A673 (cell line): ENCODE measurements at places on chromosomes 4 and X. TPM values are rescaled to one million over a fixed set of nuclear protein-coding genes. Genes with fewer than 3 reads are reported as not detected.

DNA sequence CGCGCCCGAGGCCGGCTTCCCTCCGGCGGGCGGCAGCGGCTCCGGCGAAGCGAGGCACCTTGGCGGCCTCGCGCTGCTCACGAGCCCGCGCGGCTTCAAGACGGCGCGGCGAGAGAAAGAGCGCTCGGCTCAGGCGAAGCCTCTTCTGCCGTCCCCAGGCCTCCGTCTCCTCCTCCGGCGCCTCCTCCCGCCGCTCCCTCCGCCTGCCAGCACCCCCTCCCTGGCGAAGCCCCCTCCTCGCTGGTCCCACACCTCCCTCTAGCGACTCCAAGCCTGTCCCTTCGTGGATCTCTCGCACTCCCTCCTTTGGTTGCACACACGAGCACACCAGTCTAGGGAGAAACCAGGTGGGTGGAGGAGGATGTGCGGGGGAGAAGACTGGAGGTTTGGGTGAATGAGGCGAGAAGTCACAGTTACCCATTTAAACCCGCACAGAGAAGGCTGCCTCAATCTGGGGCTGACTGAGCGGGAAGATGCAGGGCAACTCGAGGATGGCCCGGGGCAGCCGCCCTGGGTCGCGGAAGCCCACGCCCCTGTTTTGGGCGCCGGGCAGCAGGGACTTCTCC, at the start of gene CAMK2D:
Gene CAMK2D (minus strand): TSS at position 119 of the 566 bp plus-strand sequence. CDS start 670 bp downstream, outside the sequence.
- H3K36me3 ChIP-seq, result no peaks in the 10 kb centered on the region
- H3K27me3 ChIP-seq, result no peaks in the 10 kb centered on the region
- H3K27ac ChIP-seq, result peak within 1 kb of the TSS; percentile 99
- peak within 1 kb of the TSS; percentile 84 for H3K4me3 ChIP-seq
- peaks cover 32% of the 10 kb centered on the region for H3K4me1 ChIP-seq

DNA sequence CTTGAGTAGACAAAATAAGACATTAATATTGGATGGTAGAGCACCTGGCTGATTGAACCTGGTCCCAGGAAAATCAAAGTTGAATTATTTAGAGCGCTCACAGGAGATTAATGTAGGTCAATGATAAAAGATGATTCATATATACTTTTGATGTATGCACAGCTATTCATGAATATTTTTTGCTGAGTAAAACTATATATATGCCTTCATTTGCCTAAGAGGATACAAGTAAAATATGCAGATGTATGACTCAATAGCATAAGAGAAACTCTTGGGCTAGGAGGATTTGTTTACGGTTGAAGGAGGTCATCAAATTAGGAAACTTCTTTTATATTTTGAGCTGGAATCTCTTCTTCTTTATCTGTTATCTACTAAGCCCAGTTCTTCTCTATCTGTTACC, 202.7 kb upstream of the HS3ST1 start:
- no peak overlapping the region for H3K4me3 ChIP-seq
- DNase-seq, result no peak
- H3K36me3 ChIP-seq, result no peaks in the 10 kb centered on the region
- H3K27ac ChIP-seq, result no peak overlapping the region

DNA sequence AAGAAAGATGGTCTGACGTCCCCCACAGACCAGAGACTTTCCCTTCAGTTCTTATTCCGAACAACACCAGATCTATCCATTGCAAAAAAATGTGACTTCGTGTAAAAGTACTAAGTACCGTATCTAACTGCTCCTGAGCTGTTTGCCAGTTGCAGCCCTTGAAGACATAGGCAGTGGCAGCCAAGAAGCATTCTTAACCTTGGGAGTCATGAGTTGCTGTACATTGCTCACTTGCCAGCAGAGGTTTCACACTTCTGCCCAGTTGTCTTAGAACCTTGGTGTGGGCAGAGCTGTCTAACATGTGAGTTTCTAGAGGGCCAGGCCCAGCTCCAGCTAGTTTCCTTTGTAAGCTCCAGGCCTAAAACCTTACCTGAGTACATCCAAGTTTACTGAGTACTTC, 10.5 kb upstream of the CHRDL1 start:
- no peaks in the 10 kb centered on the region for H3K4me1 ChIP-seq
- DNase-seq, result no peak
- no peak overlapping the region for H3K27ac ChIP-seq
- no peak overlapping the region for H3K4me3 ChIP-seq
- H3K27me3 ChIP-seq, result peaks cover 17% of the 10 kb centered on the region

DNA sequence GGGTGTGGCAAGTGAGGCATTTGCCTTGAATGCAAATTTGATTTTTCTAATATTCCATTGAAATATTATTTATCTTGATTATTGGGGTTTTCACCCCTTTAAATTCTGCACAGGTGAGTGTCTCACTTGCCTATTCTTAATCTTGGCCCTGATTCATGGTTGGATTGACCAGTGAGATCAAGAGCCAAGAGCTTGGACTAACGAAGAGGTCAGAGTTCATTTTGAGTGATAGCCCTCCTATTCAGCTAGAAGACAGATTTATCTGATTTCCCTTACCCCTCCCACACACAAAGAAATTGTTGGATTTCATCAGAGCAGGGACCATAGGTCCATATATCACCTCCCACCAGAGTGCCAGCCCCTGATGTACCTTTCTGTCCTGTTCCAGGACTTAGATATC, 11.6 kb upstream of the ACOT9 start:
- no peak overlapping the region for H3K4me3 ChIP-seq
- no peak for DNase-seq
- H3K4me1 ChIP-seq, result no peaks in the 10 kb centered on the region
- no peaks in the 10 kb centered on the region for H3K36me3 ChIP-seq
- no peaks in the 10 kb centered on the region for H3K27me3 ChIP-seq
- H3K27ac ChIP-seq, result no peak overlapping the region

DNA sequence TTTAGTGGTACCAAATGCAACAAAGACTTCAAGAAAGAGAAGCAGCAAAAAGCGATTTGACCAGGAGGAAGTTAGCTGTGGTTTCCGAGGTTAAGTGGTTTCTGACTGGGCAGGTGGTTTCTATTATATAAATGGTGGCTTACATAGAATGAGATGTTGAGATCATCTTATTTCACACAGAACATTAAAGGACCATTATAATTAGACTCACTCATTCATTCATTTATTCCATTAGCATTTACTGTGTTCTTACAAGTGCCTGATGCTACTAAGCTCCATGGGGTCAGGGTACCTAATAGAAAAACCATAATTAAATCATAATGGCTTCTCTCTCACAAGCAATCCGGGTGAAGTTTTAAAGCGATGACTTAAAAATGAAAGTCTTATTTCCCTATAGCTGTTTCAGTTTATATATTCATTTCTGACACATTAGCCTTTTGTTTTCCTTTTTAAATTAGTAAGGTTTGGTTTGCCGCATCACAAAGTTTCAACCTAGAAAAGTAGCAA, 10.6 kb downstream of the TSPAN6 start:
- H3K4me1 ChIP-seq, result no peaks in the 10 kb centered on the region
- H3K27me3 ChIP-seq, result no peaks in the 10 kb centered on the region
- no peak for DNase-seq
- H3K27ac ChIP-seq, result no peak overlapping the region
- no peaks in the 10 kb centered on the region for H3K36me3 ChIP-seq

DNA sequence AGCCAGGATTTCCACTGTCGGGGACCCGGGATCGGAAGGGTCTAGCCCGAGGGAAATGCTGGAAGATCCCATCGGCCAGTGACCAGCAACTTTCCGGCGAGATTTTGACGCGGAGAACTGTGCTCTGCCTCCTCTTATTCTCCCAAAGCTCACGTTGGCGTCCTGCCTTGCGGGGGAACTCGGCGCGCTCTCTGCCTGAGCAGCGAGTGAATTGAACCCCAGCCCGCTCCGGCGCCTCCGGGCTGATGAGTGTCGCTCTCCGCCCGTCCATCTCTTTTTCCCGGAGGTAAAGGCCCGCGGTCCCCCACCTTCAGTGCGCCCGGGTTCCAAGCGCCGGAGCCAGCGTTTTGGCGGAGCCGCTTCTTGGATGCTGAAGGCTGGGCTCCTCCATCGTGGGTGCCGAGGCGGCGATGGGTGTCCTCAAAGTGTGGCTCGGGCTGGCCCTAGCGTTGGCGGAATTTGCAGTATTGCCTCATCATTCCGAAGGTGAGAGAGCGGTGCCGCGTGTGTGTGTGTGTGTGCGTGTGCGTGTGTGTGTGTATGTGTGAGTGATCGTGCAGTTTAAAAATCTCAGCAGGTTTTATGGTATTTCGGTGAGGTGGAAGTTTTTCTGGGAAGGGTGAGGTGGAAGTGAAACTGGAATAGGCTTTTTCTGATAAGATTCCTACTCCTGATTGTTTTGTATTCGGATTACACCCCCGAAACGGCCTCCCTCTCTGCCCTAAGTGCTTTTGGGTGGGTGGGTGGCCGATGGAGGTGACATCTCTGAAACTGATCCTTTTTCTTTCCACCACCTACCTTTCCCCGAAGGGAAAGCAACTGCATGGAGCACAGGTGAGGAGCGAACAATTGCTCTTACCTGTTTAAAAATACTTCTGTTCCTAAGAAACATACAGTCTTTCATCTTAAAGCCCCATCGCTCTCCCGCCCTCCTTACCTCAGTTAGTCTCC, 752 bp downstream of the FRAS1 start:
- no peak overlapping the region for H3K27ac ChIP-seq
- H3K4me3 ChIP-seq, result peak overlapping the region; percentile 44
- DNase-seq, result peak; percentile 17
- H3K36me3 ChIP-seq, result no peaks in the 10 kb centered on the region
- H3K27me3 ChIP-seq, result peaks cover under 1% of the 10 kb centered on the region

The TMA16 gene
- 83.5 and 84.8 TPM in 2 replicates for total RNA-seq

The MAGEA12 gene
- total RNA-seq, result not detected in 2 replicates

The WDFY3 gene
- 42.9 and 43.4 TPM in 2 replicates for total RNA-seq

The PLP1 gene
- total RNA-seq, result not detected in 2 replicates

The GAGE12H gene
- total RNA-seq, result not detected in 2 replicates
